ENCODE measurements at places on chromosomes 11 and 22.
A peak's percentile ranks its signal among the peaks of the same experiment; 100 is the strongest.

DNA sequence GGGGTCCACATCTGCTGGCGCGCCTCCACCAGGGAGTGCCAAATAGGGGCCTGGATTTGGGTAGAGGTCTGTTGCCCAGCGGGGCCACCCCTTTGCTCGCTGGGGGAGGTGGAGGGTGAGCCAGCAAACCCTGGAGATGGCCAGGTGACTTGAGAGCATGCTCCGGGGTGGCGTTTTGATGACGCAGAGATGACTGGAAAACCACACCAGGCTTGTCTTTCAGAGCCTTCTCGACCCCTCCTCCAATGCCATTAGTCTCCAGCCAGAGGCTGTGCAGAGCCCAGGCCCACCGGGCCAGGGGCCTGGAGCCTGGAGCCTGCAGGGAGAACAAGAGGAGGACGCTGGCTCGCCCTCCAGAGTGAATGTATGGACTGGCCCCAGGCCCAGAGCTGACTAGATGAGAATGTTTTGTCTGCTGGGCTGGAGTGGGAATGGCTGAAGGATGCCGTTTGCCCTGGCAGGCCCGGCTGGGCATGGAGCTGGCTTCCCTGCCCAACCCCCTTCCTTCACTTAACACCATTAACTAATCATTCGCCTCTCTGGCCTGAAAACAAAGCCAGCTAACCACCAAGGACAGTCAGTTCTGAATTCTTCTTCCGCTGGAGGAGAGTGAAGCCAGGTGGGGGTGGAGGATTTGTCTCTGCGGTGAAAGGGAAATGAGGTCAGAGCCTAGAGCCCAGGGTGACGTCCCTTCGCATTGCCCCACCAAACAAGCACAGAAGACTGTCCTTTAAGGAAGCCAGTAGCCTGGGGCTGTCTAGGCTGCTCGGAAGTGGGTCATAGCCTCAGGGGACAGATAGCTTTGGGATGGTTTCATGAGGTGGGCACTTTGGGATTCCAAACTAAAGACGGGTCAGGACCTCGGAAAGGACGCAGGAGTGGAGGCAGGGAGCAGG is 1.6 kb upstream of the MCAM start:
- DNase-seq = no peak

DNA sequence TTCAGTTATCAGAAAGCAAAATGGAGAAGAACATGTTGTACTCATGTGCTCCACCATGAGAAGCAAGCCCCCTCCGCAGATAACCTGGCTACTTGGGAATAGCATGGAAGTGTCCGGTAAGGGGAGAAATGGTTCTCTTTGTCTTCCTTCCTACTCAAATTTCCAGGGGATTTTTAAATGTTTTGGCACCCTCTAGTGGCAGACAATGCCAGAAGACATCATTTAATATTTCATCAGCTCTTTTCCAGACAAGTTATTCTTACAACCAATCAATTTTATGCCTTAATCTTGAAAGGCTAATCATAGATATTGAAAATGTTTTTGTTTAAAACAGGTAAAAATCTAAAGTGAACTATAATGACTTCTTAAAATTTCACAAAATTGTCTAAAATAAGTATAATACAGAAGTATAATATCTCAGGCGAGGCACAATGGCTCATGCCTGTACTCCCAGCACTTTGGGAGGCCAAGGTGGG is 15.7 kb downstream of the CRTAM start:
- peak; percentile 3 for DNase-seq

DNA sequence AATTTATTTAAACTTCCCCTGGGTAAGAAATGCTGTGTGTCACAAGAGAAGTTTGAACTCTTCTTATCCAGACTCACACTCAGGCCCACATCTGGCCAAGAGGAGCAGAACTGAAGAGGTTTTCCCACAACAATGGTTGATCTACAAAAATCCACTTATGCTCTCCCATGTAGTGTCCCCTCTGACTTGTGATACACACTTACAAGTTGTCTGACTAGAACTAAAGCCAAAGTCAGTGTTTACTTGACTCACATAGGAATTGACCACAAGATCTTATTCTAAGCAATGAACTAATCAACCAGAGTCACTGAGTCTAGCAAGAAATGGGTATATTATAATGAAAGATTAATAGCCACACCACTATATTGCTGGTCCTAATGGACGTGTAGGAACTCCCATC is 133.0 kb downstream of the ATG16L2 start:
- DNase-seq = no peak

GRCh38 chr11:92569726-92570125 is 345.1 kb downstream of the FAT3 start:
- no peak for DNase-seq

DNA sequence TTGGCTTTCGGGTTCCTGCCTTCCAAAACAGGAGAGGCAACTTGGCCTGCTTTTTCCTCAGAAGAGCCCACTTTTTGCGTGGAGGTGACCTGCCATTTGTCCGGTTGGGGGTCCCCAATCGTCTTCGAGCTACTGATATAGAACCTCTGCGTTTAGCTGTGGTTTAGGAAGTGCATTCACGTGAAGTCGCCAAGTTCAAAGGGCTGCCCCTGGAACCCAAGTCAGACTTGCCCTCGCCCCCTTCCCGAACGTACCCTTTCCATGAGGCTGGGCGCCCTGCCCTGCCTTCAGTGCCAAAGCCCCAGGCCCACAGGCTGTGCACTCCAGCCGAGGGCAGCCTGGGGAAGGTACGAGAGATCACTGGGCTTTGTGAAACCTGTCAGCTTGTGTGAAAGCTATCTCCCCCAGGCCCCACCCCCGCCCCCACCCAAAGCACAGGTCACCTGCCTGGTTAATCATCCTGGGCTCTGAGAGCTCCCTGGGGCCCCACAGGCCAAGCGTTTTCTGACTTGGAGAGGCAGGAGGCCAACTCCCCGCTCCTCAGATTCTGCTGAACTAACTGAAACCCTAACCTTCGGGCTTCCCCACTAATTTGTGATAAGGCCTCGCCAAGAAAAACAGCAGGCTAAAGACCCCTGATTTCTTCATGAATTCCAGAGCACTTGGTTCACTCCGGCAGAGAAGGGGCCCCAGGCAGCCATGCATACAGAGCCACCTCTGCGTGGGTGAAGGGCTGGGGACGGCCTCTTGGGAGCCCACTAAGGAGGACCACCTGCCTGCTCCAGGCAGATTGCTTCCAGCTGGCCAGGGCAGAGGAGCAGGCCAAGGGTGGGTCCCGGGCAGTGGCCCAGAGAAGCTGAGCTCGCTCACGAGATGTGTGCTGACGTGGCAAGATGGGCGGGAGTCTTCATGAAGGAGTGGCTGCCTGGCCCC is 25.8 kb upstream of the KCNQ1OT1 start:
- DNase-seq = no peak

GRCh38 chr11:29352273-29352795 is 664.5 kb downstream of the KCNA4 start:
- DNase-seq = no peak

- no peak for DNase-seq
Measured at GRCh38 chr22:47193606-47194329, 431.3 kb downstream of the TBC1D22A start.

- no peak for DNase-seq
Measured at GRCh38 chr22:29729161-29729560, 9.4 kb downstream of the CABP7 start.

- DNase-seq = no peak
Measured at GRCh38 chr11:103450241-103450640, 341.0 kb downstream of the DYNC2H1 start.

- no peak for DNase-seq
Measured at GRCh38 chr11:114080219-114080618, 20.7 kb downstream of the ZBTB16 start.

GRCh38 chr11:116881143-116881542 is 43.7 kb upstream of the APOA1 start:
- DNase-seq = no peak

- no peak for DNase-seq
Measured at GRCh38 chr11:113251281-113251680, 63.1 kb upstream of the TTC12 start.

DNA sequence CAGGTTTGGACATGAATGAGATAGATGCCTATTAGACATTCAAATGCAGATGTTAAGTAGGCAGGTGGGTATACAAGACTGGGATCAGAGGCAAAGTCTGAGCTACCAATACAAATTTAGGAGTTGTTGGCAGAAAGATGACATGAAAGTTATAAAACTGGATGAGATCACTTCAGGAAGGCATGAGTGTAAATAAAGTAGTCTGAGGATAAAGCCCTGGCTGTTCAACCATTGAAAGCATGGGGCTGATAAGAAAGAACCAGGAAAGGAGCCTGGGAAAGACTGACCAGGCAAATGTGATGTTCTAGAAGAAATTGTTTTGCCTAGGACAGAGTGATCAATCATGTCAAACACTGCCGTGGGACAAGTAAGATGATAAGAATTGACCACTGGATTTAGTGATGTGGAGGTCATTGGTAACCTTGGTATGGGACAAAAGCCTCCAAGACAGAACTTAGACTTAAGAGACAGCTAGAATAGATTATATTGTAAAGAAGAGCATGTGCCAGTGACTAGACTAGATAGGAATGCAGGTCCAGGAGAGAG is 98.5 kb downstream of the EHF start:
- no peak for DNase-seq

GRCh38 chr22:47275605-47276449 is 513.4 kb downstream of the TBC1D22A start:
- DNase-seq = no peak

- DNase-seq = no peak
Measured at GRCh38 chr22:35158336-35158735, 92.4 kb downstream of the ISX start.

- peak; percentile 28 for DNase-seq
Measured at GRCh38 chr11:65468874-65469333, 29.9 kb upstream of the MALAT1 start.

GRCh38 chr11:63883791-63884190 is 33.2 kb downstream of the RCOR2 start:
- DNase-seq = no peak

DNA sequence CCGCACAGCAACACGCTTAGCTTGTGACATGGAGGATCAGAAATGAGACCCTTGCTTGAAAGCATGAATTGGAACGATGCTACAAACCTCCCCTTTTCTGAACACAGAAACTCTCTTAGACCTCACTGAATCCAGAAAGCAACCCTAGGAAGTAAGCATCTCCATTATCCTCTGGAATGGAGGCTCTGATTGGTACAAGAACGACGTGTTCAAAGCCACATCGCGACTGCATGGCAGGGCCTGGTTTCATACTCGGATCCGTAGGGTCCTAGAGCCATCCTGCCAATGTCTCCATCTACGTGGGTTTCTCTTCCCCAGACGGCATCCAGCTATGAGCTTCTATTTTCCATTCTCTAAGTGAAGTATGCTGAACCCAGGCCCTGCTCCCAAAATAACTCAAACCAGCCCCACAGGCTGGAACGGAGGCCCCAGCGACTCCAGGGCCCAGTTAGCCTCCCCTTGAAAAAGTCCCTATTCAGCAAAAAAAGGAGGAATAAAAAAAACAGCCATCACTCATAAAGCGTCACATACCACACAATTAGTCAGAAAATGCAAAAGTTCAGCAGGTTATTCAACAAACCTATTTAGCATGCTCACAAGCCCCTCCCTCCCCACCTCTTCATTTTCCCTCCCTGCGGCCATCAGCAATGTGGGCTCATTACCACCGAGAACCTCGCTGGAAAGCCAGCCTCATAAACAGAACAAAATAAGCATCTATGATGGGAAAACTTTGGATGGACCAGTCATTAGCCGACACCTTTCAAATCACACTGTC is 7.1 kb upstream of the MN1 start:
- DNase-seq = no peak

DNA sequence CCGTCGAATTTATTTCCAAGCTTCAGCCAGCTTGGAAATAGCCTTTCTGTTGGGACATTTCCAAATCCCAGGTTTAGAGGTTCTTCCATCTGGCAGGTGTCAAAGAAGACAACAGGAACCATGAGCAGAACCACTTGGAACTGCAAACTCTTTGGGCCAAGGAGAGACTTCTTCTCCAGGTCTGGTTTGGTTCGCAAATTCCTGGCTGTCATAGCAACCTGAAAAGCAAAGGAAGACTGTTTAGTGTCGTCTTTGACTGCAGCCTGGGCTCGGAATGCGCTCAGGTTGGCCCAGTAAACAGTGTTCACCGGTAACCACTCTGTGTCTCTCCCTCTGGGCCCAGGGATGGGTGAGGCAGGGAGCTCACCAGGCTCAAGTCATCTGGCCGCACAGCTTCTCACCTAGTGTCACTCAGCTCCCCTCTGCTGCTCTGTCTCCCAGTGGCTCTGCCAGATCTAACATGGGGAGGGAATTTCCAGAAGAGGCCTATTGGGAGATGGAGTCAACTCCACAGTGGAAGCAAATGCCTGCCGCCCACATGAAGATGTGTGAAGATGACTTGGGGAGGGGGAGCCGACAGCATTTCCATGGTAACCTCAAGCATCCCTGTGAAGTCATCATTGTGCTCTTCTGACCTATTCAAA is 11.9 kb upstream of the CLMP start:
- DNase-seq = no peak

DNA sequence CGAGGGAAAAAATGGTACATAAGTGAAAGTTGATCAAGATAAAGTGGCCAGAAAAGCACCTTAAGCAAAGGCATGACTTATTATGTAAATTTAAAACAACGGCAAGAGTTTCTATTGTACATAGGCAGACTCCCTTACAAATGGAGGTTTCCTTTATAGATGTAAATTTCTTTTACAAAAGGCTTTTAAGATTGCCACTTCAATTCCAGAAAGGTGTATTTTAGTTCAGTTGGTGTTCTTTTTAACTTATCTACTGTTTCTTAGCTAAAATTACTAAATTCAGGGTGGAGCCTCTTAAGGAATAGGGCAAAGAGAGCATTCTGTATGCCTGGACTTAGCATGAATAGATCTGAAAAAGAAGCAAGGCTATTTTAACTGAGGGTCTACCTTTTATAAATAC is 24.9 kb upstream of the GNAZ start:
- no peak for DNase-seq

DNA sequence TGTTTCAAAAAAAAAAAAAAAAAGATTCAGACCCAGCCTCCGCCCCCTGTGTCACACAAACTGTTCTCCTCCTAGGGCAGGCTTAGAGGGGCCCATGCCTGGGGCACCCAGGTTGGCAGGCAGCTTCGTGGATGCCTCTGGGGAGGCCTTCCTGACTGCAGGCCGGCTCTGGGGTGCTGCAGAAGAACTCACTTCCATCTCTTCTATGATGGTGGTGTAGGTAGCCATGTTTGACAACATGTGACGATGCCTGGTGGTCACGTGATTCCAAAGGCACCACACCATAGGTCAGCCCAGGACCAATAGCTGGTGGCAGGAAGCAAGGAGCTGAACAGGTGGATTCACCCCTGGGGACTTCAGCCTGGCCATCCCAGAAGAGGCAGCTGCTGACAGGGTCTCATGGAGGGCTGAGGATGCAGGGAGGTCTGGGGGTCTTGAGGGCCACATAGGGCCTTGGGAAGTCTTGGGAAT is 24.1 kb upstream of the CELSR1 start:
- peak; percentile 26 for DNase-seq

DNA sequence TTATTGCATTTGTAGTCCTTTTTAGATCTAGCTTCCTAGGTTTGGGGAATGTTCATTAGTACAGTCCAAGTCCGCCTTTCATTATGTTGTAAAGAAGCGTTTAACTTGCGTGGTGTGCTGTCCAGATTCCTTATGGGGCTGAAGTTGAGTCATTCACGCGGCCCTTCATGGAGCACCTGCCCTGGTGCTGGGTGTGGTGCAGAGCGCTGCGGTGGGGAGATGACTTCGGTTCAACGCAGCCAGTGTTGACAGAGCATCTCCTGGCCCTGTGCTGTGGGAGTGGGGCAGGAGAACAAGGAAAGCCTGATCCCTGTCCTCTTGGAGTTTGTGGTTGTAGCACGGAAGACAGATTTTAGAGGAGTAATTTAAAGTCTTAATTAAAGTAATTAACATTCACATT is 152.0 kb downstream of the TBC1D22A start:
- DNase-seq = no peak

GRCh38 chr22:47452184-47452583 is 689.7 kb downstream of the TBC1D22A start:
- DNase-seq = no peak
